ENCODE measurements at places on chromosomes 1 and 21.

GRCh38 chr1:217088521-217089284 is 365.5 kb upstream of the ESRRG start:
- DNase-seq, result no peak

GRCh38 chr1:23081376-23081775 is 62.1 kb downstream of the KDM1A start:
- DNase-seq, result no peak

DNA sequence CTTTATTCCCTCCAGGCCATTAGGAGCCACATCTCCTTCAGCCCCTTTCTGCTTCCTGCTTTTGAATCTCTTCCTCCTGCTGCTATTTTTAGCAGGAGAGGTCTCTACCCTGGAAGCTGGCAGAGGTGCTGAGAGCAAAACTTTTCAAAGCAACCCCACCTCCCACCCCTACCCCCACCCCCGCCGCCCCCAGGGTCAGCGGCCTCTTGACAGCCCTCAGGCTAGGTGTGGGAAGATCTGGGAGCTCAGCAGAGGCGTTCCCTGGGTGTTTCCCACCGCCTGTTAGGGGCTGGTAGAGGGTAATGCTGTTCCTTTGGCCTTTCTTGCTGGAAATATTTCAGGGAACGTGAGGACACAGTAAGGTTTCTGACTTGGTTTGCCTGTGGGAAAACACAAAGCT is 112.5 kb upstream of the CACHD1 start:
- DNase-seq, result no peak

GRCh38 chr21:26124896-26125295 is 45.7 kb downstream of the APP start:
- no peak for DNase-seq

- no peak for DNase-seq
Measured at GRCh38 chr1:109718495-109718894, 6.4 kb downstream of the GSTM5 start.

DNA sequence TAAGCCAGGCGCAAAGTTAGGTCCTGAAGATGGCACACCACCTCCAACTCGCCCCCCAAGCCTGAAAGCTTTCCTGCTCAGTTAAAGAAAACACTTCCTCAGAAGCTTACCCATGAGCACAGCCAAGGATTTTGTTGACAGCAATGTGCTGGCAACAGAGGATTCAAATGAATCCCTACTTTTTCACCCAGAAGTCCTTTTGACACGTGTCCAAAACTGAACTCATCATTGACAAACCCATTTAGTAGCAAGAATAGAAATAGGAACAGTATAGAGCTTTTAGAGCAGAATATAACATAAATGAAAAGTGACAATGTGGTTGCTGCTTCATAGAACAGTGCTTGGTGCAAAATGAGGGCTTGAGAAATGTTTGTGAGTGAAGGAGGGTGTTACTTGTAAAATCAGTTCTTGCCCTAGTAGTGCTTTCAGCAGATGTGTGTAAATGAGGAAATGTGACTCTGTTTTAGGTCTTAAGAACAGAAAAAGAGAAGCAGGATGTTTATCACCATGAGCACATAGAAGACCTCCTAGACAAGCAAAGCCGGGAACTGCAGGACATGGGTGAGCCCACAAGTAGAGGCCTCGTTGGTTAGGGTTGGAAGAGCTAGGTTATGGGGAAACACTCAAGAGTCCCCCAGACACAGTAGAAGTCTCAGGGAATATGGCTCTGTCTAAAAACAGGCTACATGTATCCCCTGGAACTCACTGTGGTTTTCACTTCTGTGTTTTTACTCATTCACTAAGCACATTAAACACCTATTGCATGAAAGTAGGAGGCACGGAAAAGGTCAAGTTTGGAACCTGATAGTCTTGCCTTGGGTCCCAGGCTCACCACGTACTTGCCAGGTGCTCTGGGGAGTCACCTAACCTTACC is 48.6 kb upstream of the TMEM125 start:
- DNase-seq, result no peak

- DNase-seq, result no peak
Measured at GRCh38 chr21:43644609-43645008, 14.7 kb downstream of the HSF2BP start.

GRCh38 chr1:58845942-58846341 is 62.1 kb upstream of the JUN start:
- DNase-seq, result no peak

DNA sequence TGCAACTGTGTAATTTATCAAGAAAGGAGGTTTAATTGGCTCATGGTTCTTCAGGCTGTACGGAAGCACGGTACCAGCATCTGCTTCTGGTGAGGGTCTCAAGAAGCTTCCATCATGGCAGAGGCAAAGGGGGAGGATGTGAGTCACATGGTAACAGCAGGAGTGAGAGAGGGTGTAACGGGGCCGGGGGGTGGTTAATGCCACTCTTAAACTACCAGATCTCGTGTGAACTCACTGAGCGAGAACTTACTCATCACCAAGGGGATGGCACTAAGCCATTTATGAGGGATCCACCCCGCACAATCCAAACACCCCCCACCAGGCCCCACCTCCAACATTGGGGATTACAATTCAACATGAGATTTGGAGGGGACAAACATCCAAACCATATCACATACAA is 21.0 kb upstream of the IFFO2 start:
- DNase-seq, result no peak

DNA sequence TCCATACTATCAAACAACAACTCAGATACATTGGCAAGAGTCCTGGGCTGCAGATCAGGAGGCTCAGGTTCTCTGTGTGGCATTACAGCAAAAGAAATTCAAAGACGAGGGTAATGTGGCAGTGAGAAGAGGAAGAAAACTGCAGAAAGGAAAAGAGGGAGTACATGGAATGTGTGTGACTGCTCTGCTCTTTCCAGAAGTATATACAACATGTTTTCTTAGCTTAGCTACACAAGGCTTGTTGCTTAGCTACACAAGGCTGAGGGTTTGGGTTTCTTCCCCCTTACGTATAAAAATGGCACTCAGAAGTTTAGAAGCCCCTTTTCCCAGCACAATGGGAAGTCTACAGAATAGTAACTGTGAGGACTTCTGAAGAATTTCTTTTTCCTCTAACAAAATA is 86.0 kb downstream of the PRRX1 start:
- DNase-seq, result no peak

- no peak for DNase-seq
Measured at GRCh38 chr1:90640325-90640724, 76.8 kb downstream of the BARHL2 start.

DNA sequence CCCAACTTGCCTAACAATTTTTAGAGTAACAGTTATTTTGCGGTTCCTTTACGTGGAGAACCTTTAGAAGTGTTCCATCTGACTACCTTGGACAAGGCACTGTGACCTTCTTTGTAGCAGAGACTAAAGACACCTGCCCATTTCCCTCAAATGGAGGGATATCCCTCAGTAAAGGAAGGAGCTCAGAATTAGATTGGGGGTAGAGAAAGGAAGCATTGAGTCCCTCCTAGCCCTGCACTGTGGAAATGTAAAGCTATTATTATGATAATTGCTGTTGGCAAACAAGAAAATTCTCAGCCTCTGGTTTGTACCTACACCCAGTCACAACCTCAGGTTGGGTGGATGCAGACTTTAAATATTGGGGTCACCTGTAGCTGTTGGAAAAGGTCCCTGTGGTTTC is 72.6 kb upstream of the MACF1 start:
- no peak for DNase-seq

DNA sequence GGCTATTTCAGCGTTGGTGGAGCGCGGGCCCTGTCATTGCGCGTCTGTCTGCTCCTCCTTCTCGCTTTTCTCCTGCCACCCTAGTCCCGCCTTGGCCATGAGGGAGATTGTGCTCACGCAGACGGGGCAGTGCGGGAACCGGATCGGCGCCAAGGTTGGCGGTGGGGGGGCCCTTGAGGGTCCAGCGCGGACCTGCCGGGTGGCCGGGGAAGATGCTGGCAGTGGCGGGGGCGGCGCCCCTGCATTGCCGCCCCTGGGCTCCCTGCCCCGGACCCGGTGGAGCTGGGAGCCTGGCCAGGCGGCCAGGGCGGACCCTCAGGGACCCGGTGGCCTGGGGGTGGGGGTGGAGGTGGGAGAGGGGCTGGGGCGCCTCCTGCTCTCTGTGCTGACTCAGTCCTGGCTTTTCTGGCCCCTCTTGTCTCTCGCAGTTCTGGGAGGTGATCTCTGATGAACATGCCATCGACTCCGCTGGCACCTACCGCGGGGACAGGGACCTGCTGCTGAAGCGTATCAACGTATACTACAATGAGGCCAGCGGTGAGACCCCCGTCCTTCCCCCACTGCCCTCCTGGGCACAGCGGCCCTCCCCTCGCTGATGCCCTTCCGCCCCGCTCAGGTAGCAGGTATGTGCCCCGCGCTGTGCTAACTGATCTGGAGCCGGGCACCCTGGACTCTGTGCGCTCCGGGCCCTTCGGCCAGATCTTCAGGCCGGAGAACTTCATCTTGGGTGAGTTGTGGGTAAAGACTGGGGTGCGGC is 58.3 kb upstream of the MAP1LC3C start:
- no peak for DNase-seq

GRCh38 chr1:184910691-184911091 is 63.6 kb downstream of the NIBAN1 start:
- DNase-seq, result no peak

DNA sequence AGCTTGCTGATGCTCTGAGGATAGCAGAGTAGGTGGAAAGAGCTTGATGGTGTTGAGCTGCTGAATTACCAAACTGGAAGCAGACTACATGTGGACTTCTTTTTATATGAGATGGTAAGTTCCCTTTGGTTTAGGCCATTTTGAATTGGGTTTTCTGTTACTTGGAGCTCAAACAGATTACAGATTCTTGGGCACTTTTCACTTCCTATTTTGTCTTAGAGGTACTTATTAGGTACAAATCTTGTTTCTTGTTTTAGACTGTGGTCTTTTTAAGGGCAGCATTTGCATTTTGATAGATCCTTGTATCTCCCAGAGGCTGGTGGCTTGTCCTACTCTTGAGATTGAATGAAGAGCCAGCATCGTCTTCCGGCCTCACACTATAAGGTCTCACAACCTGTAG is 70.2 kb downstream of the GADD45A start:
- DNase-seq, result no peak

DNA sequence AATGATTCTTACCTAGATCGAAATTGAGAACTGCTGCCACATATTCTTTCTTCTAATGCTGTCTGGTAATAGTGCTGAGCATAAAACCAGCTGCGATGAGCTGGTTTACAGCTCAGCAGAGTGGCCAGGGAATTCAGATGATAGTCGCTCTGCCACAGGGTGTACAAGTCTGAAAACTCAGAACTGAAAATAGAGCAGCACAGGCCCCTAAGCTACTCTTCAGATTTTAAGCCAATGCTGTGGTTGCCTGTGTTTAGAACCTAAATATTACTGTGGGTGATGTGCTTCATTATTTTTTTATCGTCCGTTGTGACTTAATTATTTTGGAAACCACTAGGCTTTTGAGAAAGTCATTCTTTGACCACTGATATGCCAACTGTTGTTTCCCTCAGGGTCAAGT is 152.0 kb downstream of the ADGRL4 start:
- no peak for DNase-seq

DNA sequence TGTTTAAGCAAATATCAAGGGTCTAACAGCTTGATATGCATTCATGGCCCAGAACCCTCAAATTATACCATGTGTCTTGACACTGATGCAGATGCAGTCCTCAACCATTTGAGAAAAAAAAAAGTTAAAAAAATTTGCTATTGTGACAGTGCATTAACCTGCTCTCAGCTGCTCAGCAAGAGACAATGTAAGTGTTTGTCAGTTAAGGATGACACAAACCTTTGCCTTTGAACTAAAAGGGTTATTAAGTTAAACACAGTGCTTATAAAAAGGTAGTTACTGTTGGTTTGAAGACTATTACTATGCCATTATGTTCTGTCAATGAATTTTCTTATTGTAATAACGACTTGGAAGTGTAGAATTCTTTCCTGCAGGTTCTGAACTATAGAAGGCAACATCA is 655.6 kb upstream of the NEGR1 start:
- no peak for DNase-seq

GRCh38 chr21:16840538-16840937 is 672.3 kb upstream of the CXADR start:
- DNase-seq, result no peak

DNA sequence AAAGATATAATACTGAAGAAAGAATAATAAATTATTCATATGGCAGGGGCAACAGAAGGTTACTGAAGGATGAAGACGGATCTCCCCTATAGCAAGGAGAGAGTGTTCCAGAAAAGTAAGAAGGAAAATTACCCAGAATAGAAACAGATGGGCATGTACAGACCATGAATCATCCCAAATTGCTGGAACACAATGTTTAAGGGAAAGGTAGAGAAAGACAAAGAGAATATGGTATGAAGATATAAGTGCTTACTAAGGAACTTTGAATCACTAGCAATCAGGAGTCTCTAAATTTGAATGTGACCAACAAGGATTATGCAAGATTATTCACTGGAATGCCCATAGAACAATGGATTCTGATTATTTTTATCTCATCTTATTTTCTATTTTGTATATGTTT is 375.4 kb downstream of the COL11A1 start:
- no peak for DNase-seq

GRCh38 chr1:176022574-176022973 is 184.5 kb downstream of the COP1 start:
- no peak for DNase-seq

- no peak for DNase-seq
Measured at GRCh38 chr1:78665809-78666208, 16.2 kb downstream of the IFI44 start.

- no peak for DNase-seq
Measured at GRCh38 chr1:153245466-153245865, 14.0 kb upstream of the LORICRIN start.

GRCh38 chr1:4171480-4172450 is 271.7 kb upstream of the C1orf174 start:
- DNase-seq, result no peak
